ENCODE measurements at places on chromosomes 4 and X.

GRCh38 chr4:8643441-8643840 lies 50.9 kb downstream of the CPZ start:
- DNase-seq: no peak

DNA sequence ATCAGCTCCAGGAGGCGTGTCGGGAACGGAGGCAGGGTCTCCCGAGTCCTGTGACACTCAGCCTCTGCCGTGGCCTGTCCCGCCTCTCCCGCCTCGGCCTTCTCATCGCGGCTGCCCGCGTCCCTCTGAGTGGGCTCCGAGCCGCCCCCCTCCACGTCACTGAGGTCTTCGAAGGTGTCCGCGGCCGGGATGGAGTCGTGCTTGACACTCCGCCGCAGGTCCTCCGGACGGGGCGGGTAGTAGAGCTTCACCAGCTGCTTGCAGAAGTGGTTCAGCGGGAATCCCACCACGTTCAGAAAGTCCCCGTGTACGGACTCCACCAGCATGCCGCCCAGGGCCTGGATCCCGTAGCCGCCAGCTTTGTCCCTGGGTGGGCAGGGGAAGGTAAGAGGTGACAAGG lies 25.0 kb downstream of the ASMTL start:
- DNase-seq: no peak

GRCh38 chr4:130675266-130675665 lies 1579.3 kb downstream of the C4orf33 start:
- DNase-seq: no peak

DNA sequence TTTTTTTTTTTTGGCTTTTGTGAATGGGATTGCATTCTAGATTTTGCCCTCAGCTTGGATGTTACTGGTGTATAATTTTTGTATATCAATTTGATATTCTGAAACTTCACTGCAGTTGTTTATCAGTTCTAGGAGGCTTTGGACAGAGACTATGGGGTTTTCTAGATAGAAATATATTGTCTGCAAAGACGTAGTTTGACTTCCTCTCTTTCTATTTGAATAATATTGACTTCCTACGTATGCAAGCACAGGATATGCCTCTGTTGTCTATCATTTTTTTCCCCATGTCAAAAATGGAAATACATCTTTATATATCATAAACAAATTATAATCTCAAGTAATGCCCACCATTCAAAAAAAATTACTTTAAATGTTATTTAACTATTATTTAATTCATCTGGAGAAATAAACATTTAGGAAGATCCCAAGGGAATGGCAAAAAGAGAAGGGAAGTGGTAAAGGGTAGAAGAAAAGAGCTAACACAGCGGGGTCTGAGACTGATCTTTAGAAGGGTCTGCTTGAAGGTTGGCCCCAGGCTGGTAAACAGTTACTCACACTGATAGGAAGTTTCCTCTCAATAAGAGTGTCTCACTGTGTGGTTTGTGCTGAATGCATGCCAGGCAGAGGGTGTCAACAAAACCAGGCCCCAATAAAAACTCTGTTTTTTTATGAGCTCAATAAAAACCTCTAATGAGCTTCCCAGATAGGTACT lies 35.7 kb downstream of the ZNF518B start:
- no peak for DNase-seq

GRCh38 chrX:112759512-112759911 lies 79.8 kb upstream of the LHFPL1 start:
- DNase-seq: no peak

GRCh38 chr4:129344058-129344457 lies 248.1 kb downstream of the C4orf33 start:
- no peak for DNase-seq

DNA sequence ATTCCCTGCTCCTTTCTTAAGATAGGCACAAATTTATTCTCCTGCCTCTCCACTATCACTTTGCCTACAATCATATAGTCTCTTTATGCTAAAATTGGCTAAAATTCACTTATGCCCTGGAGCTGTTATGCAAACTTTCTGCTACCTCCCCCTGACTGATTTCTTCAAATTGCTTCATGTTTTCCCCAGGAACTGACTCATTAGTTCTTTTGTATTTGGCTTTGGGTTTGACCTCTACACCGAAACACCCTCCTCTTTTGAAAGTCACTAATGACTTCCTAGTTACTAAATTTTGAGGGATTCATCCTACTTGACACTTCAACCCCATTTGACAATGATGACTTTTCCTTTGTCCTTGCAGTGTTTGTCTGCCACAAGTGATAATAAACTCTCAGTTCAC lies 222.6 kb downstream of the NDST4 start:
- no peak for DNase-seq

- DNase-seq: no peak
These were observed 8.2 kb downstream of the TNIP3 start for GRCh38 chr4:121155893-121156292.

DNA sequence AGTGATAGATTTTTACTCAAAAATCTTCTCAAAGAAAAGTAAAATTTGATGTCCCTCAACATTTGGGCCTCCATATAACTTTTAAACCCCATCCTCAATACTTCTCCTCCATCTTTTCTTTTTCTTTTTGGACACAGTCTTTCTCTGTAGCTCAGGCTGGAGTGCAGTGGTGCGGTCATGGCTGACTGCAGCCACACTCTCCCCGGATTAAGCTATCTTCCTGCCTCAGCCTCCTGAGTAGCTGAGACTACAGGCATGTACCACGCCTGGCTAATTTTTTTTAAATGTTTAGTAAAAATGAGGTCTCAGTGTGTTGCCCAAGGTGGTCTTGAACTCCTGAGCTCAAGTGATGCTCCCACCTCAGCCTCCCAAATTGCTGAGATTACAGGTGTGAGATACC lies 33.1 kb downstream of the KDM6A start:
- DNase-seq: no peak

- no peak for DNase-seq
These were observed 50.8 kb downstream of the PRPS1 start for GRCh38 chrX:107678957-107679740.

- DNase-seq: no peak
These were observed 90.3 kb downstream of the ANTXR2 start for GRCh38 chr4:79982601-79983322.

Data from cortex of kidney (tissue), 1 donor.